HS-27A (cell line): ENCODE measurements at places on chromosomes 2 and 18.

DNA sequence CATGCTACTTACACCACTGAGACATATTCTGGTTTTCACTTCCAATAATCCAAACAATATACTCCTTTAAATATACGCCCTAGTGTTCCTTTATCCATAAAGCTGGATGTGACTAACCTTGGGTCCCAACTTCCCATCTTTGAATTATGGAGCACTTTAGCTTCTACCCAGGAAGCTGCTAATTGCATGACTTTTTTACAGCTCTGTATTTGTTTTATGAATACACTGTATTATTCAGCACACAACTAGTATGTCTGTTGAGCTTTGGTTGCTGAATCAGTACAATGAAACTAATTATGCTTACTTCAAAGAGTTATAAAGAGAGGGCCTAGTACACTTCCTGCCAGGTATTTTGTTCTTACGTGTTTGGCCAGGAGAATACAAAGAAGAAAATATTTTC lies 118.5 kb downstream of the BAZ2B start:
- no peak for DNase-seq

- no peak for DNase-seq
Measured at GRCh38 chr2:105917688-105918087, 173.0 kb downstream of the NCK2 start.

DNA sequence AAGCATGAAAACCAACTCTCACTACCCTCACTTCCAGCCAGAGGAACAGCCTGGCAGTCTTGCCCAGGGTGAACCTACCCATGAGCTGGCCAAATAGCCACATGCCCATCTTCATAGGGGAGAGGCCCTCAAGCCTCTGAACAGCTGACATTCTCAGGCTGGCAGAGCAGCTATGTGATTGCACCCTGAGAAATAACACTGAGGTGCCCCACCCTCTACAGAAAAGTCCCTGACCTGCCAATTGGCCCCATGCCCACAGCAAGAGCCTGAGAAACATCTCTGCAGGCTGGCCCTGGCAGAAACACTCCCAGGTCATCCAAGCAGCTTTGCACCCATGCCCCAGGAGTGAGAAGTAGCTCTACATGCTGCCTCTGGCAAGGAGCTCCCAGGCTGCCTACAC lies 127.4 kb upstream of the OTX1 start:
- no peak for DNase-seq

DNA sequence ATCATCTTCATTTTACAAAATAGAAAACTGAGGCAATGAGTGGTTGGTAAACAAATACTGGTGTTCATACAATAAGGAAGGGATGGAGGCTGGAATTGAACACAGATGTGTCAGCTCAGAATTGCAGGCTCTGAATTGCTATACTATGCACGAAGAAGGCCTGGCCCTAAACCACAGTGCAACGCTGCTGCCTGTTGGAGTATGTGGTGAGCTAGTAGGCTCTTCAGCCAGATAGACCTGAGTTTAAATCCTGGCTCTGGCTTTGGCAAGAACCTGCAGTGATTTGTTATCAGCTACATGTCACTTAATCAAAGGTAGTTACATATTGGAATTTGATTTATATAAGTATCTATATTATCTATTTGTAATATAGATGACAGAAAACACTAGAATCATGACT lies 1602.4 kb upstream of the CELF4 start:
- no peak for DNase-seq

GRCh38 chr18:80169607-80170006 lies 60.5 kb downstream of the ADNP2 start:
- DNase-seq, result no peak

GRCh38 chr2:205020673-205021072 lies 475.4 kb downstream of the PARD3B start:
- DNase-seq, result no peak

GRCh38 chr18:24366328-24366727 lies 31.3 kb downstream of the OSBPL1A start:
- no peak for DNase-seq

DNA sequence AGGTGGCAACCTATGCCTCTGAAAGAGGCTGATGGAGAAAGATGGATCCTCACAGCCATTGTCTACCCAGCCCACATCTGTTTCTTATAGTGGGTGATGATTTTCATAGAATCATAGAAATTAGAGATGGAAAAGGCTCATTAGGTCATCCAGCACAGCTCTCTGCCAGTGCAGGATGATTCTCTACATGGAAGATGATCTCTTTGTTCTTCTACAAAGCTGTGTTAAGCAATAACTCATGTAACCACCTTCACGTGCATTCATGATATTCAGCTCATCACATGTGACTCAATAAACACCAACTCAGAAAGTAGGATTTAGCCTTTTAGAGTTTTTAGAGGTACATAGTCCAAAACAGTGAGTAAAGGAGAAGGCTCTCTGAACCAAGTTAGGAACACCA lies 539.4 kb upstream of the ID2 start:
- no peak for DNase-seq

GRCh38 chr2:178863856-178864620 lies 56.8 kb upstream of the TTN start:
- no peak for DNase-seq

GRCh38 chr2:96213379-96213778 lies 4.8 kb upstream of the STARD7 start:
- no peak for DNase-seq

DNA sequence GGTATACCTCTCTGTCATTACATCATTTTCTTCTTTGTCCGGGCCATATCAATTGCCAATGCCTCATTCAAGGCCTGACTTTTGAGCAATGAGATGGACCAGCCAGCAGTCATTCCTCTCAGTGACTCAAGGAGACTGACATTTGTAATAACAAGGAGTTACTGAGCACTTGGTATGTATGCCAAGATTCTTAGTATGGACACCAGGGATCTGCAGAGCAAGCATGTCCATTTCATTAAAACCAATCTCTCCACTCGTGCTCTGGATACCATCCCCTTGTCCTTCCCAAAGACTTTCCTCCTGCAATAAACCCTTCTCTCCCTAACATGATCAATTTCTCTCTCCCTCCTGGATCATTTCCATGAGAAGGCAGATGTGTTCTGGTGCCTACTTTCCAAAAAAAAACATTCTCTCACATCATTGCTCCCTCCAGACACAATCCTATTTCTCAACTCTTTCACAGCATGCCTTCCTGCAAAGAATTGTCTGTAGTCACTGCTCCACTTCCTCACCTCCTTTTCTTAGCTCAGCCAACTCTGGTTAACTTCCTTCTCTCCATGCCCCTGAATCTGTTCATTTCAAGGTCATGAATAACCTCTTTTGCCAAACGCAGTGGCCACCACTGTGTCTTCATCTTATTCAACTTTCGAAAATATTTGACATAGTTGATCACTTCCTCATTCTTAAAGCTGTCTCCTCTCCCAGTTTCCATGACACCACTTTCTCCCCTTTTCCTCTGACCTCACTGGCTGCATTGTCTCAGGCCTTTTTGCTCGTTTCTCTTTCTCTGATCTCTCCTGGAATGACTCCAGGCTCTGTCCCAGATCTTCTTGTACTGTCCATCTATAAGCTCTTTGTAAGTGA lies 102.8 kb upstream of the CYP1B1 start:
- peak; percentile 59 for DNase-seq

DNA sequence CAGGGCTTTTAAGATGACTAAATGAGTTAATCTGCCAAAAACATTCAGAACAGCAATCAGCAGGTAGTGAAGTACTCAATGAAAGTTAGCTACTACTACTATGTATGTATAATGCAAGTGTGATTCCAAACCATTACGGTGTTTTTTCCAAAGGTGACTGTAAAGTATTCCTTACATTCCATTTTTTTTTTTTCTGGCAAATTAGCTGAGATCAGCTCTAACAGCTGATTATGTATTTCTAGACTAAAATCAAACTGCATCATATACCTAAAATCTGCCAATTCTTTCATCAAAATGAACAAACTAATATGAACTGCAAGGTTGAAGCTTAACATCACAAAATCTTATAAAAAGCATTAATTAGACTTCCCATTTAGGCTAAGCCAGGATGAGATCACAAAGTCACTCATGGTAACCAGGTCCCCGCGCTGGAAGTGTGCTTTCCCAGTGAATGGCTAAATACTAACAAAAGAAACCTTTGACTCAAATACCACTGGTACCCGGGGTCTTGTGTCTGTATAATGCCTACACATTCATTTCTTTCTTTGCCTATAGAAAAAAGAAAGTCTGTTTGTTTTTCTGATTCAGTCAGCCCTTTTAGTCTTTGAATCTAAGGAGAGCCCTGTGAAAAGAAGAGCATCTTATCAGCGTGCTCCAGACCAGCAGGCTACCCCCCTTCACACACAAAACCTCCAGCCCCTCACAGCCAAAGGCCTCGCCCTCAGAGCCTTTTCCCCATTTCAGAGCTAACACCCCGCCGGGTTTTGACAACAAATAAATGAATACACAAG lies 88.3 kb downstream of the RBMS1 start:
- no peak for DNase-seq

DNA sequence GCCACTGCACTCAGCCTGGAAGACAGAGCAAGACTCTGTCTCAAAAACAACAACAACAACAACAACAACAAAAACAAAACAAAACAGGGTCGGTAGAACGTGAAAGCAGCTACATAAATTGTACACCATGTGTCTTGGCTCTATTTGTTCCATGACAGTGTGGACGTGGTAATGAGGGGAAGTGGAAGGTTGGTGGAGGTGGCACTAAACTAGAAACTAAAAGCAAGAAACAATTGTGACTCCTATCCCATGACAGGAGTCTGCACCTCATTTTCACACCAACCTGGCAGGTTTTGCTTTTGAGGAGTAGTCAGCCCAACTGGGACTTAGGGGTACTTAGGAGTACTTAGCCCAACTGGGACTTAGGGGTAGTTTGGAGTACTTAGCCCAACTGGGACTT lies 62.5 kb upstream of the MRPS9 start:
- DNase-seq, result no peak

DNA sequence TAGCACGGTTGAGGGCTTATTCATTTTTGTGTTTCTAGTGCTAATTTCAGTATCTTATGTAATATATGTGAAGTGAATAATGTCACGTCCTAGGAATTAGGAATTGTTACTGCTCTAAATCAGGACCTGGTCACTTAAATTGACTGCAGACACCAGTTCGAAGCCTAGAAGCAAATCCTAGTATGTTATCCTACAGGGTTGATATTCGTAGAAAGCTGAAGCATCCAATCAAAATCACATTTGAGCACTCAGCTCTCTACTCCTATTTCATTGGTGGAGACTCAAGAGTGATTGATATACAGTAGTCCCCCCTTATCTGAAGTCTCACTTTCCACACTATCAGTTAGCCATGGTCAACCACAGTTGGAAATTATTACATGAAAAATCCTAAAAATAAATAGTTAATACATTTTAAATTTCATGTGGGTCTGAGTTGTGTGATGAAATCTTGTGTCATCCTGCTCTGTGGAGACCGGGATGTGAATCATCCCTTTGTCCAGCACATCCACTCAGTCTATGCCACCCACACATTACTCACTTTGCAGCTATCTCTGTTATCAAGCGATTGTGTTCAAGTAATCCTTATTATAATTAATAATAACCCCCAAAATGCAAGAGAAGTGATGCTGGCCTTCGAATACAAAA lies 35.2 kb upstream of the SCN9A start:
- DNase-seq, result peak; percentile 68

- no peak for DNase-seq
Measured at GRCh38 chr2:190911813-190912212, 31.2 kb downstream of the GLS start.

DNA sequence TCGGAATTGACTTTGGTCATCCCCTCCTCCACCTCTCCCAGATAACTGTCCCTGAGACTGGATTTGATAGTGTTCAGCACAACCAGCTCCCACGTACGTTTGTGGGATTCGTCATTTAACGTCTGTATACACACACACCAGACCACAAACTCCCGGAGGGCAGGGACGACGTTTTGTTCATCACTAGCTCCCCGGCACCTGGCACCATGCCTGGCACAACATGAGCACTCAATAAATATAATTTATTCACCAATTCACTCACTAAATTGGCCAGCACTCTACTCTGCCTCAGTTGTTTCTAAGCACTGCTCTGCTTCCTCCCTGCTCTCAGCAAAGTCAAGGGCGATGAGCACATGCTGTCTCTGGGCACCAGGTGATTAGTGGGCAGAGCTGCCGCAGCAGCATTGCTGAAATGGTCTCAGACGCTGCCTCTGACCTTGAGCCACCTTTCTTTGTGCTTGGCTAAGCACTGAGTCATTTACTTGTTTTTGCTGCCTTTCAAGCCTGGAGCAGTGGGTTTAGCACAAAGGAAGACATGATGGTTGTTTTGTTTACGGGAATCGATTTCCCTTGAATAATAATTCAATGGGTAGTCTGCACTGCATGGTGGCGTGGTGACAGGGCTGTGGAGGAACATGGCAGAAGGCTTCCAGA lies 19.3 kb upstream of the LOXHD1 start:
- no peak for DNase-seq

- DNase-seq, result no peak
Measured at GRCh38 chr2:160680294-160680693, 186.7 kb upstream of the RBMS1 start.

GRCh38 chr2:62216616-62217015 lies 20.7 kb downstream of the B3GNT2 start:
- DNase-seq, result no peak

DNA sequence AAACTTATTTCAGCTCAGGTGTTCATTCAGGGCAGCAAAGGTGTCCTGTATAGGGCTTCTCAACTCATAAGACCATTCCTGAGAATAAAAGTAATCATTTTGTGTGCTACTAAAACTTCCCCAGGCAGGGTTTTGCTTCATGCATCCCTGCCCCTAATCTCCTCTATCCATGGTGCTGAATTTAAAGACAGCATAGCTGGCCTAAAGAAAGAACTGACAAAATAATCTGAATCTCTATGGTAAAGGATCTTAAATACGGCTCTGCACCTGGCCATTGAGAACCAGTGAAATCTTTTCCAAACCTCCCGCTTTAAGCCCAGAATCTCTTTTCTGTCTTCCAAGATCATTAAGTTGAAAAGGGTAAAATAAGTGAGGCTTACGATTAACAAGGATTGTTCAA lies 292.1 kb upstream of the KLHL29 start:
- DNase-seq, result no peak

DNA sequence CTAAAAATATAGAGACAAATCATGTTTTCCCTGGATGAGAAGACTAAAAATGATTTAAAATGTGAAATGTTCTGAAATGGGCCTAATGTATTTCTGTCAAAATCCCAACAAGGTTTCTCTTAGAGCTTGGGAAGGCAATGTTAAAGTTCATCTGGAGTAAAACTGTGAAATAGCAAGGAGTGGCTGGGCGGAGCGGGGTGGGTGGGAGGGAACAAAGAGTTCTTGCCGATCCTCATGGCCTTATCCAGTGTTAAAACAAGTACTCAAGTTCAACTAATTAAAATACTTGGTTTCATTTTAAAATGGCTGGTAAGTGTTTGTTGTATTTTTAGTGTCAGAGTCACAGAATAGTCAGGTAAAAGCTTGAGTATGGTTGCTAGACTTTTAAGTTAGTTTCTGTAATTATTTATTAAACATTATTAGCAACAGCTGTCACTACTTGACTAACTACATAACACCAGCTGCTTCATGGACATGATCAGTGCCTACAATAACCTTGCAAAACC lies 87.3 kb downstream of the RTN4 start:
- no peak for DNase-seq

DNA sequence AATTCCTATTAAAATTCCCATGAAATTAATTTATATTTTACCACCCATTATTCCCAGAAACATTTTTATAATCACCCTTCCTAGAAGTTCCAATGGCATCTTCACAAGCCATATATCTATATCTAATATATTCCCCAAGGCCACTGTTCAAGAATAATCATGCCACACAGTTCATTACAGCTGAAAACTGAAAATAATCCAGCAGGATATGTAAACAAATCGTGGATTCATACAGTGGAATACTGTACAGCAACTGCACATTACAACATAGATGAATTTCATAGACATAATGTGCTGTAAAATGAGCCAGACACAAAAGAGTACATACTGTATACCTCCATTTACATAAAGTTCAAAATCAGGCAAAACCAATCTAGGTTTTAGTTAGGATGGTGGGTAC lies 63.9 kb upstream of the SERPINE2 start:
- no peak for DNase-seq
